ENCODE measurements at places on chromosomes 16 and 17.

DNA sequence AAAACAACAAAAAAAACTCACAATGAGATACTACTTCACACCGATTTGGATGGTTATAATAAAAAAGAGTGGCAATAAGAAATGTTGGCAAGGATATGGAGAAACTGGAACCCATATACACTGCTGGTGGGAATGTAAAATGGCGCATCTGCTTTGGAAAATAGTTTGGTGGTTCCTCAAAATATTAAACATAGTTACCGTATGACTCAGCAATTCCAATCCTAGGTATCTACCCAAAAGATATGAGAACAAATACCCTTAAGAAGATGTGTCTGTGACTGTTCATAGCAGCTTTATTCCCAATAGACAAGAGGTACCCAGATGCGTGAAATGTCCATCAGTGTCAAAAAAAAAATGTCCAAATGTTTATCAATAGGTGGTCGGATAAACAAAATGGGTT, 7.2 kb downstream of the CPPED1 start:
- no peak for DNase-seq

GRCh38 chr16:48613061-48613957, 3.3 kb upstream of the N4BP1 start:
- DNase-seq, result peak; percentile 81

DNA sequence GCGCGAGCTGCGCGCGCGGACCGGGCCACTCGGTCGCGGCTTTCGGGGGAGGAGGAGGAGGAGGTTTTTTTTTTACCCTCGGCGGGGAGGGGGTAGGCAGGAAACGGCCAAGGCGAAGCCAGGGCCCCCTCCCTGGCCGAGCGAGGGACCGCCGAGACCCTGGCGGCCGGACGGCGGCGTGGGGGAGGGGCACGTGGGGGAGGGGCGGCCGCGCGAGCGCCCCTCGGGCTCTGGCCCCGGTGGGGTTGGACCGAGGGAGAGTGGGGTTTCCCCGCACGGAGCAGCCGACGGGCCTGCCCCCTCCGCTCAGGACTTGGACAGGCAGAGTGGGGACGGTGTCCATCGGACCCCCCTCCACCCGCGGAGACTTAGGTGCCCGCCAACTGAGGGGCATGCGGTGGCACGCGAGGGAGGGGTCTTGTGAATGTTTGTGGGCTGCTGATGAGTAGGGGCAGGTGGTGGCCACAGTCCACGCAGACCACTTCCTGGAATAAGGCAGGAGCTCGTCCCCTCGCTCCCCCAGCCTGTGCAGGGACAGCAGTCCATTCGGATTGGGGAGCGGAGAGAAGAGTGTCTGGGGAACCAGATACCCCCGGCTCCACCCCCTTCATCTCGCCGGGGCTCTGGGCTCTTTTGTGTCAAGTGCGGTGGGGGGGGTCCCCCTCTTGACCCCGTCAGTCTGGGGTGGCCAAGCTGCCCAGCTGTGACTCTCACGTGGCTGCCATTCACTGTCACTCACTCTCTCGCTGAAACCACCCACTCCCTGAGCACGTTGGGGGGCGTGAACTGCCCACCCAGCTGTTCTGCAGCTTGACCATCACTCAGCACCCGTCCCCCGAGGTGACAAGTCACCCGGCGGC, 3.0 kb upstream of the CHD3 start:
- DNase-seq, result peak; percentile 55

DNA sequence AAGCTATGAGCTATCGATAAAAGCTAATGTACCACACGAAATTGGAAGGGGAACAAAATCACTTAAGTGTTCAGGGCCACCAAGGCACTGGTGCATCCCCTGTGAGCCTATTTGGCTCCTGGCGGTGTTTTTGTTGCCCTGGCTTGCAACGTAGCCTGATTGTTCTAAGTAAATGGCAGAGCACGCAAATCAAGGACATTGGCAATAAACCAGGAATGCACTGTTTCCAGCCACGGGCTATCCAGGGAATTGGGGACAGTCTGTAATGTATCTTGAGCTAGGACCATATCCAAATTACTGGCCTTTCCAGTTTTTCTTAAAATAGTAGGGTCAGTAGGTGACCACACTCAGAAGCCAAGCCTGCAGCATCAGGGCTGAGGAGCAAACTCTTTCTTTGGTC, 734.0 kb downstream of the MAF start:
- no peak for DNase-seq

GRCh38 chr17:36127911-36128310, 24.3 kb downstream of the CCL4 start:
- no peak for DNase-seq

- no peak for DNase-seq
Observed at GRCh38 chr16:2196162-2196980, at the start of gene CASKIN1. CASKIN1 (minus strand) TSS chr16:2196605; CDS start chr16:2196432, 173 bp downstream.

- no peak for DNase-seq
Observed at GRCh38 chr16:86322806-86323205, 187.5 kb upstream of the FOXF1 start.

DNA sequence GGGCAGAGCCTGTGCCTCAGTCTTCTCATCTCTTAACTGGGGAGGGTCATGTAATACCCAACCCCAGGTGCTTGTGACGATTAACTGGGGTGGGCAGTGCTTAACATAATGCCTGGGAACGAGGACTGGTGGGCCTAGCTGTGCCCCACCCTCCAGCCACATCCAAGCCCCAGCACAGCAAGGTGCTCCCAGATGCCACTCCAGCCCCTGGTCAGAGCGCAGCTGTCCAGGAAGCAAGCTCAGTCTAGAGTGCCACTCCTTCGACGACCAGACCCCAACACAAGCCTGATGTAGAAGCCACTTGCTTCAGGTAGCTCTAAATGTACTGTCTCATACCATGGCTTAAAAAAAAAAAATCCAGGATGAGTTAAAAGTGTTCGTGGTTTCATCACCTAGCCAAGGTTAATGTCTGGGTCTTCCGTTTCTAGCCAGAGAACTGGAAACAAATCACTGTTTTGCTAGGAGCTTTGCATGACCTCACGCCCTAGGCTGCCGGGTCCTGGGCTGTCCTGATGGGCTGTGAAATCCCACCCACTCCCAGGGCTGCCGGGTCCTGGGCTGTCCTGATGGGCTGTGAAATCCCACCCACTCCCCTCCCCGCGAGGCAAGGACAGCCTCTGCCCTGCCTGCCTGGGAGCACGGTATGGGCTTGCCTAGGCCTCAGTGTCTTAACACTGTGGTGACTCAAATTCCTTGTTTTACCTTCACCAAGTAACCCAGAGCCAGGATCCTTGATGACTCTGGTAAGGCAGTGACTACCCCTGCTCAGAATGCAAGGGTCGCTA, 7.7 kb downstream of the MIEF2 start:
- no peak for DNase-seq

DNA sequence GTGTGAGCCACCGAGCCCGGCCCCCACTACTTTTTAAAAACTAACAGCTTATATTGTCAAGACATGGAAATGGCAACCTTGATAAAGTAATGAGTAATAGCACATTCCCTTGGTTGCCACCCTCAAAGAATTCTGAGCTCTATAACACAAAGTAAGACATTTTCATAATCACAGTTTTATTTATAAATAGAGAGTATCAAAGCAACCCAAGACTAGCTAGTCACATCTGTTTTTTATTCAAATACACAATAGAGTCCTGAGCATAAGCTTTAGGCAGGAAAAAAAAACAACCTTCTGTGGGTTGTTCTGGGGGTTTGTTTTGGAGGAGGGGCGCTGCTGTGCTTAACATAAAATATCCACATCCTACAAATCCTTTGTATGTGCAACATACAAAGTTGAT, 68.7 kb downstream of the CEP95 start:
- DNase-seq, result no peak

DNA sequence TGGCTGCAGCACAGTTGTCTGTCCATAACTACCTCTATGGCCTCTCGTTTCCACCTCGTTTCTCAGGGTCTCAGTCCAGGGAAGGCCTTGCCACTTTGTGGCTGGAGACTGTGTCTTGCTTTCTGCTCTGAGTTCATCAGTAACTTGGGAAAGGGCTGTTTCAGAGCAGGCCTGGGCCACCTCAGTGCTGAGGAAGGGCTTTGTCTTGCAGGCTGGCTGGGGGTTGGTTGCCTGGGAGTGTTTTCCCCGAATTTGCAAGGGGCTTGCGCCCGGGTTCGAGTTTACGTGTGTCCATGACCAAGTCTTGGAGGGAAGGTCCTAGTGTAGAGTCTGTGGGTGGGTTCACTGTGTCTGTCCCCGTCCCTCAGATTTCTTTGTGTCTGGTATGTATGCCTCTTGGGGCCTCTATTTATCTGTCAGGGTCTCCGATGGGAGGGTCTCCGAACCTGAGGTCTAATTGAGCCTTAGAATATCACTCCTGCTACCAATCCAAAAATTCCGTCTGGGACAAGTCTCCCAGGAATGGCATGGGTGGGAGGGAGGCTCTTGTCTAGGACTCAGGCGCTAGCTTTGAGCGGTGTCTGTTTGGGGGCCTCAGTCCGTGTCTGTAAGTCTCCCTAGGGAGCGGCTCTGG, 594 bp upstream of the TGFB1I1 start:
- no peak for DNase-seq

- DNase-seq, result no peak
Observed at GRCh38 chr16:6701096-6701495, 631.5 kb upstream of the RBFOX1 start.

DNA sequence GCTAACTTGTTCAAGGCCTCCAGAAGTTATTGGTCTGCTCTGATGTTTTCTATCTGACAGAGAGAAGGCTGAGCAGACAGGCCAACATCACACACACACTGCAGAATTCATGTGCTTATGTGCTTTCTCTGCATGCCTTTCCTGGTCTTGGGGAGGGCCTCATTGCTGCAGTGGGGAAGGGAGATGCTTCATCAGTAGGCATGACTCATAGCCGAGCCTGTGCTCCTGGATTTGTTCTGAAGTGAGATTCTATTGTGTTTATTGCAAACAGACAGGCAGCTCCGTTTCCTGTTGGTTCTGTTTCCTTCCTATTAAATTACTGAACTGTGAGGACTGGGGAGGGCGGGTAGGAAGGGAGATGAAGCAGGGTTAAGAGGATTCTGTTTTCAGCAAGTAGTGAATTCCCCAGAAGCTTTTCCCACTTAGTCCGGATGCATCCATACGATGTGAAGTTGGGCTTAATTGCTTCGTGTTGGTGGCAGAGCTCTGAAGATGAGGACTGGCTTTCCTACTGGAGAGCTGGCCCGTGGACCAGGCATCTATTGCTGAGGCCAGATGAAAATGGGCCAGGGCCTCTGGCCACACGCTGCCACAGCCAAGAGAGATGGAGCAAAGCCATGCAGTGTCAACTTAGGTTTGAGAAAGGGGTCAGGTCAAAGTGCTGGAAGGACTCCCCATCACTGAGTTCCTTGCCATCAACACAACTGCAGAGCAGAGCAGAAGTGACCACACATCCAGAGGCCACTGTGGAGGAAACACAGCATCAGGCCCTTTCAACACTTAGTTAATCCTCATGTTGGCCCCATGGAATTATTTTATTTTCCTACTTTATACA, 179.3 kb downstream of the UTP18 start:
- DNase-seq, result no peak

DNA sequence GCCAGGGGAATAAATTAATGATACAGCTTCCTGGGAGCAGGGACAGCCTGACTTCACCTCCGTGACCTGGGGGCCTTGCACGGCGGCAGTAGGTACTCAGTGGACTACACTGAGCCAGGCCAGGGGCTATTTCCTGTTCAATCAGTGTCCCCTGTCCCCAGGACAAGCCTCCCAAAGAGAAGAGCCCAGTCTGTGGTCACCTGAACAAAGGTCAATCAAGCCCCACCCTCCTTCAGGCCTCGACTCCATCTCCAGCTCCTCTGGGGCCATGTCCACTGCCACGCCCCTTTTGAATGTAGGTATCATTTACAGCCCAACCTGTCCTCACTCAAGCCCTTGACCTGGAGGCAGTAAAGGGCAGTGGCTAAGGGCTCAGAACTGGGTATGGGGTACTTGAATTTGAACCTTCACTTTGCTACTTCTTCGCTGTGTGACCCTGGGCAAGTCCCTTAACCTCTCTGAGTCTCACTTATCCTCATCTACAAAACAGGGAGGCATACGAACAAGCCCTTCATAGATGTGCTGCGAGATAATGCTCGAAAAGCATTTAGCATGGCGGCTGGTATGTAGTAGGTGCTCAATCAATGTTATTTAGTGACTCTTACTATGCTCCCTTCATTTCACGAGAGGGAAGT, 29.0 kb downstream of the MYH11 start:
- DNase-seq, result no peak

DNA sequence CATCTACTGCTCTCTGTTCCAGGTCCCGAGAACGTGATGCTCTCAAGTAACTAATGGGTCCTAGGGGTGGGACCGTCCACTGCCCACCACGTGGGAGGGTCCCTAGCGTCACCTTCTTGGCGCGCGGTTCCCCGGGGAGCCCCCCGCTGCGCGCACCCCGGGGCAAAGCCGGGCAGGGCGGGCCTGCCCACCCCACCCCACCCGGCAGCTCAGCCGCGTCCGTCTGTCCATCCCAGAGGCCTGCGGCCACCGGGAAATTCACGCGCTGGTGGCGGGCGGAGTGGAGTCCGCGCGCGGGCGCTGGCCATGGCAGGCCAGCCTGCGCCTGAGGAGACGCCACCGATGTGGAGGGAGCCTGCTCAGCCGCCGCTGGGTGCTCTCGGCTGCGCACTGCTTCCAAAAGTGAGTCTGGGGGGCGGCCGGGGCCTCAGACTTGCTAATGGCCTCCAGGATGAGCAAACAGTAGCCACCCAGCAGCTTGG, 494 bp downstream of the PRSS41 start:
- no peak for DNase-seq

- DNase-seq, result no peak
Observed at GRCh38 chr16:287298-287811, 4.4 kb downstream of the PDIA2 start.

DNA sequence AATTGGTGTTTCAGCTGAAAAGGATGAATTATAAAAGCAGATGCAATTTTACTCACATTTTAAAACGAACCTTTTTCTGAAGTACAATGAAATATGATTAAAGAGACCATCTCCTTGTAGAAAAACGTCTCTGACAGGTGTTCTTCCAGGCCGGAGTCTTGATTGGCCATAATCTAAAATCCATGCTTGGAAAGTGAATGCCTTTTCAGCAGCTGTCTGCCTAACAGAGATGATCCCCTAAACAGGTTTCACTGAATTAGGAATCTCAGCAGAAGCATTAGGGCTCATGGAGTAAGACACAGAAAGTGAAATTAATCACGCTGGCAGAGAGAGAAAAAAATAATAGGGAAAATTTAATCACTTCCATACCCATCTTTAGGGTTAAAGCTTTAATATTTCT, 39.3 kb upstream of the IRX5 start:
- no peak for DNase-seq

DNA sequence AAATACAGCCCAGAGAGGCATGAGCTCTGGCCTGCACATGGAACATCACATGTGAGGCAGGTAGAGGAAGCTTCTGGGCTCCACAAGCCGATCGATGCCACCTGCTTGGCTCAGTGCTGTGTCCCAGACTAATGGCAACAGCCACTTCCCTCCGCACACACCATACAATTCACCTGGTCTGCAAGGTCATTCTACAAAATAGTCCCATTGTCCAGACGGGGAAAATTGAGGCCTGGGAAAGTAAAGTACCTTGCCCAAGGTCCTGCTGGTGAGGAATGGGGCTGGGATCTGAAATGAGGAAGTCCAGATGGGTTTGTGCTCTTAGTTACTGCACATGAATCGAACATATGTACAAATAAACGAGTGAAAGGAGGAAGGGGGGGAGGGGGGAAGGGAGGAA, 88.0 kb downstream of the LITAF start:
- DNase-seq, result no peak

Data from CD4-positive, alpha-beta T cell treated with Interleukin-15 for 1 hour (primary cell).